ENCODE measurements at places on chromosomes 5 and 9. TPM values are rescaled to one million over a fixed set of nuclear protein-coding genes. Genes with fewer than 3 reads are reported as not detected.

The PCDHAC1 gene
- polyA plus RNA-seq: not detected

The AGPAT2 gene
- polyA plus RNA-seq: 42.0 TPM

The ZBTB34 gene
- polyA plus RNA-seq: 1.2 TPM

The CDO1 gene
- polyA plus RNA-seq: not detected

The GIN1 gene
- 7.9 TPM for polyA plus RNA-seq

The CDH10 gene
- polyA plus RNA-seq: not detected

The NREP gene
- 5.3 TPM for polyA plus RNA-seq

The BARHL1 gene
- not detected for polyA plus RNA-seq

The TDRD7 gene
- polyA plus RNA-seq: 11.1 TPM

The ALG2 gene
- 24.7 TPM for polyA plus RNA-seq

The PDCD1LG2 gene
- polyA plus RNA-seq: 0.18 TPM

The SLC36A1 gene
- 1.9 TPM for polyA plus RNA-seq

The PCDHA5 gene
- polyA plus RNA-seq: not detected

The FCN2 gene
- not detected for polyA plus RNA-seq

The SLC4A9 gene
- polyA plus RNA-seq: not detected

The HRCT1 gene
- polyA plus RNA-seq: not detected

The ZNF354C gene
- polyA plus RNA-seq: 0.41 TPM

The ARID3C gene
- not detected for polyA plus RNA-seq

The FAM163B gene
- polyA plus RNA-seq: not detected

The FOXD4L5 gene
- polyA plus RNA-seq: not detected

The CNTLN gene
- polyA plus RNA-seq: 0.28 TPM

The CTSV gene
- not detected for polyA plus RNA-seq

The GABRA1 gene
- polyA plus RNA-seq: not detected

The ANKDD1B gene
- polyA plus RNA-seq: 0.15 TPM

The LCN1 gene
- not detected for polyA plus RNA-seq

The SNAPC4 gene
- polyA plus RNA-seq: 3.8 TPM

The IFNA13 gene
- not detected for polyA plus RNA-seq

Data from IgD-negative memory B cell (primary cell).